ENCODE measurements at places on chromosomes 16 and 17.

DNA sequence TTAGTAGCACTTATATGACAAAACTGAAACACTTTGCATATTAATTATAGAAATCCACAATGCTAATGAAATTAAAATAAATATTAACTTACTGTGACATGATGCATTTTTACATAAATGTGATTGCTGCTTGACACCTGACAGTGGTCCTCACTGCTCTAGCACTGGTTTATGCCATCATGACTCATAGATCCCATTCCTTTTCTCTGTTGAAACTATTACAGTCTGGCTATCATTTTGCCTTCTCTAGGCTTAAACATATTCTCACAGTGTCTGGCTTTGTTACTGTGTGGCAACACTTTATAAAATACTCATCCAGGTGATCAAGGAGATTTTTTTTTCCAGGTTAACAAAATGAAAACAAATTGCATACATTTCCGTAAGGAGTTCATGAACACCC lies 108.0 kb downstream of the MRTFB start:
- DNase-seq = no peak

DNA sequence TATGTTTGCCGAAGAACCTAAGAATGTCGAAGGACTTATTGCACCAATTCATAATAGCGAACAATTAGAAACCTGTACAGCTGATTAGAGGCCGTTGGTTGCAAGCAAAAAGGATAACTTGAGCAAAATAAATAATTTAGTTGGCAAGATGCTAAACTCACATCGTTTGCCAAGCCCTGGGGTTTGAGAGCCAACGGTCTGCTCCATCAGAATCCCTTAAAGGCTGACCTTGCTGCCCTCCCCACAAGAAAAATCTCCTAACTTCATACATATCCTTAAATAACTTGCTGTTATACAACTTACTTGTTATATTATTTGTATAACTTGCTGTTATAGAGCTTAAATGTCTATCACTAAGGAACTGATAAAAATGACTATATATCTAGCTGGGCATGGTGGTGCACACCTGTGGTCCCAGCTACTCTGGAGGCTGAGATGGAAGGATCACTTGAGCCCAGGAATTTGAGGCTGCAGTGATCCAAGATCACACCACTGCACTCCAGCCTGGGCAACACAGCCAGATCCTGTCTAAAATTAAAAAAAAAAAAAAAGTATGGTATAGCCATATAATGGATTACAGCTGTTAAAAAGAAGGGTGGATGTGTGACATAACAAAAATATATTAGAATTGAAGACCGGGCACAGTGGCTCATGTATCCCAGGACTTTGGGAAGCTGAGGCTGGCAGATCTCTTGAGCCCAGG lies 1.9 kb upstream of the TRIM37 start:
- DNase-seq = no peak

GRCh38 chr16:5965321-5965720 lies 867.7 kb upstream of the EEF2KMT start:
- no peak for DNase-seq

- DNase-seq = peak; percentile 65
Observed at GRCh38 chr17:48472411-48473281, 42.6 kb upstream of the SKAP1 start.

DNA sequence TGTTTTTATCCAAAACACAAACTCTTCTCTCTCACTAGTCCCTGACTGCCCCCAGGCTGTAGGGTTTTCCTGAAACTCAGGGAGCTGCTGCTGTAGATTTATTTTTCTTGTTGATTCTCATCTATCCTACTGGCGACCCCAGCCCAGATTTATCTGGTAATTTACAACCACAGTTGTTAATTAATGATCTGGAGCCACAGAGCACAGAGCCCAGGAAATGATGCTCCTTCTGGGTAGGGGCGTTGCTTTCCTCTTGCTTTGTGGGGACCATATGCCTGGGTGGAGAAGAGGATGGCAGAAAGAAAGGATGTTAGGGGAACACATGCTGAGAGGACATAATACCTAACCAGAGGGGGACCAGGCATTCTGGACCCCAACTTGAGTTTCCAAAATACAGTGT lies 7.4 kb upstream of the ETV4 start:
- no peak for DNase-seq

GRCh38 chr16:85832570-85833218 lies 33.2 kb downstream of the COX4I1 start:
- DNase-seq = no peak

GRCh38 chr17:30720013-30720471 lies 104.5 kb downstream of the CRLF3 start:
- DNase-seq = no peak

- no peak for DNase-seq
Observed at GRCh38 chr17:71866095-71866494, 254.7 kb upstream of the SOX9 start.

DNA sequence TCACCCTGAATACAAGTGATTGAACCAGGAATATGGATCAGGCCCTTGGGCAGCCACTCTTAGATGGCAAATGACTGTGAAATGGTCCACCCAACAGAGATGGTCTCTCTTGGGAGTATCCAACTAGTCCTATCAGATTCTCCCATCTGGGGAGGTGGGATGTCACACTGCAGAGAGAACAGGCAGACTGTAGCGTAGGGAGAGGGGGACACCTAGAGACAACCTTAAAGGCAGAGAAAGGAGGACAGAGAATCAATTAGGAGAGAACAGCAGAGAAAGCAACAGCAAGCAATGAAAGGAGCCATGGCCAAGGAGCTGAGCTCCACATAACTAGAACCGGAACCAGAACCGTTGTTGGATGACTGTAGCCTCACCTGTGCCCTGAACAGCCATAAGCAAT lies 37.2 kb downstream of the IQCK start:
- no peak for DNase-seq

- DNase-seq = no peak
Observed at GRCh38 chr16:86414991-86415740, 95.2 kb upstream of the FOXF1 start.

DNA sequence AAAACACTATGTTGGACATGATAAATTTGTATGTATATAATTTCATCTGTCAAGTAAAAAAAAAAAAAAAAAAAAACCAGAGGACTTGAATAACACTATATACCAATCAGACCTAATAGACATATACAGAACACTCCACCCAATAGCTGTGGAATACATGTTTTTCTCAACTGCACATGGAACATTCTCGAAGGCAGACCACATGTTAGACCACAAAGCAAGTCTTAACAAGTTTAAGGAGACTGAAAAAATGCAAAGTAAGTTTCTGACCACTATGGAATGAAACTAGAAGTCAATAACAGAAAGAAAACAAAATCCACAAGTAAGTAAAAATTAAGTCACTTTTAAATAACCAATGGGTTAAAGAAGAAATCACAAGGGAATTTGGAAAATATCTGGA lies 8.4 kb upstream of the CNTNAP4 start:
- DNase-seq = no peak

DNA sequence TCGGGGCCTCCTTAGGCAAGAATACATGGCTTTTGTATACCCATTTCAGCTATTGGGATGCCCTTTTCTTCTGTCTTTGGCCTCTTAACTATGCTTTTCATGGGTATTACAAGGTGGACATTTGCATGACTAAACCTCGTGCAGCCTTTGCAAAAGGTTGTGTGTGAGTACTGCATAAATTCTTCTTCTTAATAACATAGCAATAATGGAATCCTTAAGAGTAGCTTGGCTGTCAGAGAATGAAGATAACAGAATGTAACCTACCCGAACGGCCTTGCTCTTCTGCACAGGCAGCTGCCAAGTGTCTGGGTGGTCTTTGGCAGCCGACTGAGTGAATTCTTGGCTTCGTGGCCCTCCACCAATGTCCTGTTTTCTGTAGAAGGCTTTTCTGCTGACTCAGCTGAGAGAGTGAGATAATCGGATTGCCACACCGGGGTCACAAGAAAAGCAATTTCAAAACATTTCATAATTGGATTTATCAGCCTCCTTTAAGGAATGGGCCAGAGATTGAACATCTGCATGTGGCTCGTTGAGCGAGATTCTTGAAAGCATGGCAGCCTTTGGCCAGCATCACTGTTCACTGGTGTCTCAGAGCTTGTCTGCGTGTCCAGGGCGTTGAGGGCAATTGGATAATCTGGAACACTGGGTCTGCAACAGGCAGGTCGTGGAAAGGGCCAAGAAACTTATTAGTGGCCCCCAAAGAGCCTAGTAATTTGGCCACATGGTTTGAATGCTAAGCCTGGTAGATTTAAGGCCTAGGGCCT lies 13.4 kb downstream of the IRF8 start:
- no peak for DNase-seq

DNA sequence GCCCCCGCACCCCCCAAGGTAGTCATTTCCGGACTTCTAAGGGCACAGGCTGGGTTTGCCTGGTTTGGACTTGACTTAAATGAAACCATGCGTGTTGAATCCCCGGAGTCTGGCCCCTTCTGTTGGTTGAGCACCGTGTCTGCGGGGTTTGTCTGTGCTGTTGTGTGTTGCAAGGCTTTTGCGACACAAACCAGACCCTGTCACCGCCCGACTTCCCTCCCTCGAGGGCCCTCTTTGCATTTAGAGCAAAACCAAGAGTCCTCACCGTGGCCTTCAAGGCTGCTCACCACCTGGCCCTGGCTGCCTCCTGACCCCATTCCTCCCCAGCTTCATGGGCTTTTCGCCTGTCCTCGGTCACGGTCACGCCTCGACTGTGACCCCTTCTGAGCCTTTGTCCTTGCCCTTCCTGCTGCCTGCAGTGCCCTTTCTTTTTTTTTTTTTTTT lies 7.4 kb downstream of the CRISPLD2 start:
- no peak for DNase-seq
